RCC 7860 (cell line): ENCODE measurements at places on chromosomes 6 and 20.

DNA sequence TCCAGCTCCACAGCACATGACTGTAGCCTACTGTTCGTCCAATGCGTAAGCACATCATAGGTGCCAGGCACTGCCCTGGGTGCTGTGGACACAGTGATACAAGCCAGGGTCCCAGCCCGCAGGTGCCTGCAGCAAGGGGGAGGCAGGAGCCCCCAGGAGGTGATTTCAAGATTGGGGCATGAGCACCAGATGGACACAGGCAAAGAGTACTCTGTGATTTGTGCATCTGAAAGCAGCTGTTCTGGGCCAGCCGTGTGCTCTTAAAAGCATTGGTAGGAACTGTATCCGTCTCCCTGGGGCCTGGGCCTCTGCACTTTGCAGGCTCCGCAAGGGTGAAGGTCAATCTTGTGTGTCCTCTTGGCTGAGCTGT is 149.8 kb downstream of the SYCP2 start:
- no peak for DNase-seq

DNA sequence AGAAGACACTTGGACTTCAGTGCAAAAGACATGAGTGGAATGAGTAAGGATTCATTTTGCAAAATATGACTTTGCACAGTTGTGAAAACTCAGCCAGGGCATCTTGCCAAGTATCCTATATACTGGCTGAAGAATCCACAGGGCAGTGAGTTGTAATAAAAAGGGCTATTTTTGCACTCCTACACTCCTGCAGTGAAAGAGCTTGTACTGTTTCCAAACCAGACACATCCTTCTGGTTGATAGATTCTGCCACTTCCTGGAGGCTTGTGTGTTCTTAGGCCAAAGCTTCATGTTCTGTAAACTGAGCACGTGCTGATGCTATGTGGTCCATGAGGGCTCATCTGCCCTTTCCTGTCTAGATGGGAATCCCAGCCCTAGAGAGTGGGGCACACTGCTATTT is 34.9 kb downstream of the GMPR start:
- DNase-seq: no peak

DNA sequence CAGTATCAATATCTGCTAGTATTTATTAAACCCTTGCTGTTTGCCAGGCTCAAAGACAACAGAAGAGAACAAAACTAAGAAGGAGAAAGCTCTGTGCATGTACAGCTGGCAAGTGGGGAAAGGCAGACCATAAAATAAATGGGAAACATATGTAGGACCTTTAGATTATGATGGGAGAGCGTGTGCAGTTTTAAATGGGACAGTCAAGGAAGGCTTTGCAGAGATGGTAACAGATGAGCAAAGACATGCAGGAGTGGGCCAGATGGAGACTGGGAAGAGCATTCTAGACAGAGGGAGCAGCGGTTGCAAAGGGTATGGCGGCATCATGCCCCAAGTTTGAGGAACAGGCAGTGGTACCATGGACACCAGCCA is 260.0 kb downstream of the NRN1 start:
- DNase-seq: no peak

DNA sequence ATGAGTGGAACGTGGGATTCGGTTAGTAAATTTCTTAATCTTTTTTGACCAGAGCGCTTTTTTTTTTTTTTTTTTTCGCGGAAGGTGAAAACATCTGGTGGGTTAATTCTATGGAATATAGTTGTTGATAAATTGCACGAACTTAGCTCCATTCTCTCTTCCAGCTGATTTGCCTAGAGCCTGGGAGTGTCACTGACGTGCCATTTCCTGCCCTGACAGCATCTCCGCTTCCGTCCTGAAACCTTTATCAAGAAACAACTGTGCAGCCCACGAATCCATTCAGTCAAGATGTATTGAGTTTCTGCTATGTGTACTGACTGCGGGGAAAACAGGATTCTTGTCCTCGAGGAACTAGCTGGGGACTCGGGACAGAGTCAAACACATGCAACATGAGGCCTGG is 59.5 kb upstream of the TGM3 start:
- DNase-seq: no peak

- DNase-seq: no peak
Observed at GRCh38 chr20:32907886-32908285, 49.2 kb downstream of the EFCAB8 start.

- no peak for DNase-seq
Observed at GRCh38 chr6:115071962-115072361, 729.1 kb upstream of the HS3ST5 start.

- DNase-seq: no peak
Observed at GRCh38 chr20:6702144-6702543, 65.3 kb upstream of the BMP2 start.

- DNase-seq: no peak
Observed at GRCh38 chr6:4274382-4275082, 139.2 kb upstream of the ECI2 start.

- DNase-seq: no peak
Observed at GRCh38 chr6:48109944-48110343, 1.1 kb downstream of the PTCHD4 start.

DNA sequence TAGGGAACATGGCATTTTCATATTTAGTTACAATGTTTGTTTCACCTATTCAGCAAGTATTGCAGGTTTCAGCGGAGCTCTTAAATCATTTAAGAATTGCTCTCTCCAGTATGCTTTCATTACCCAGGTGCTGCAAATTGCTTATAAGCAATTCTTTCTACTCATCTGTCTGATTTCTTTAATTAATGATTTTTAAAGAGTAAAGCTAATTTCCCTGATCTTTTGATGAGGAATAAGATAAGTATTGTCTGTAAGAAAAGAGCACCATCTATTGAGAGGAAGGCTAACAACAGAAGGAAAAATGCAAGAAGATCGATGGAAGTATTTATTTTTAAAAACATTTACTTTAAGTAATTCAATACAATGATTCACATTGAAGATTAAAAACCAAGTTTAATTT is 2.0 kb downstream of the OPRM1 start:
- DNase-seq: no peak

DNA sequence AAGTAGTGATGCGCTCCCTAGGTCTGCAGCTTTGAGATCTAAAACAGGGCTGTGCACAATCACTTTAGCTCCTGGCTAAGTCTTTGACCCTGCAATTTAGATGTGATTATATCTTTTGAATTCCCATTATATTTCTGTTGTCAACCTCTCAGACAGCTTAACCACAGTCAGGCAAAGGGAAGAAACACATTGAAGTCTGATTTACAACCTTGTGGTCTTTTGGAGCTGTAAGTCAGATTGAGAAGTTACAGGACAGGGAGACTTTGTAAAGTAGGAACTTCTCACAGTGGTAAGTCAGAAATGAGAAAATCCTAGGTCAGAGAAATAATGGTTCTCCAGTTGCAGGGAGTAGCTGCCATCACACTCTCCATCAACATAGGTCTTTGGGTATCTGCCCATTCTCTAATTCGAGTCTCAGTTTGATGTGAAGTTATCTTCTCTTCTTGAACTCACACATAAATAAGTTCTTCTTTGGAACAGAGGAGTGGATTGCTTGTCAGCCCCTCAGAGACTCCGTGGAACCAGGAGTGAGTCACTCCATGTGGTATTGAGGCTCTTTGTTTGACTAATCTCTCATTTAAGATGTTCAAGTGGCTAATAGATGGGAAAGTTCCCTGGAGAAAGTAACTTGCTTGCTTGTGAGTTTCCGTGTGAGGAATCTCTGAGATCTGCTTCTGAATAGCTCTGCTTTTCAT is 35.0 kb upstream of the SGK1 start:
- peak; percentile 18 for DNase-seq

- DNase-seq: peak; percentile 42
Observed at GRCh38 chr6:28218312-28219248, 6.5 kb upstream of the ZSCAN9 start.

DNA sequence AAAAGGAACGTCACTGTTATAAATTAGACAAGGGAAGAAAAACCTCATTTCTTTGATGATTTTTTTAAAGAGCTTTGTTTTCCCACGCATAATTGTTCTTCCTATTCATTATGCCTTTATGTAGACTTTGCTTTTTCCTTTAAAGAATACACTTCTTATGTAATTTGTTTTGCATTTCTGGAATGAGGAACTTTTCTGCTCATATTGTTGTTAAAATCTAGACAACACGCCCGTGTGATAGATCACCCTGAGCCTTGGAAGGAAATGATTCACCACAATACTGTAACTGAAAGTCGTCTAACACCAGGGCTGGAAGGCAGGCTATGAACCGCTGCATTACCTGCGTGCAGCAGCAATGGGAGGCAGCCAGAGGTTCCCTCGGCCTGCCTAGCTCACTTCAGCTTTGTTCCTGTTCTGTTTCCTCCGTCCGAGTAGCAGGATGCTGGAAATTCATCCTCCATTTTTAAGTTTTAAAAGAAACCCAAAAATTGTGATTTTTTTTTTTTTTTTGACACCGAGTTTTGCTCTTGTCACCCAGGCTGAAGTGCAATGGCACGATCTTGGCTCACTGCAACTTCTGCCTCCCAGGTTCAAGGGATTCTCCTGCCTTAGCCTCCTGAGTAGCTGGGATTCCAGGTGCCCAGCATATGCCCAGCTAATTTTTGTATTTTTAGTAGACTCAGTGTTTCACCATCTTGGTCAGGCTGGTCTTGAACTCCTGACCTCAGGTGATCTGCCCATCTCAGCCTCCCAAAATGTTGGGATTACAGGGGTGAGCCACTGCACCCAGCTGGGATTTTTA is 49.6 kb upstream of the ZNF217 start:
- DNase-seq: peak; percentile 87

- no peak for DNase-seq
Observed at GRCh38 chr6:105990151-105990550, 96.0 kb upstream of the PRDM1 start.

- no peak for DNase-seq
Observed at GRCh38 chr20:38649275-38649891, 47.8 kb downstream of the ARHGAP40 start.

GRCh38 chr20:50019466-50020256 is 36.9 kb downstream of the SNAI1 start:
- peak; percentile 78 for DNase-seq

GRCh38 chr6:138544501-138544900 is 45.2 kb upstream of the NHSL1 start:
- no peak for DNase-seq

DNA sequence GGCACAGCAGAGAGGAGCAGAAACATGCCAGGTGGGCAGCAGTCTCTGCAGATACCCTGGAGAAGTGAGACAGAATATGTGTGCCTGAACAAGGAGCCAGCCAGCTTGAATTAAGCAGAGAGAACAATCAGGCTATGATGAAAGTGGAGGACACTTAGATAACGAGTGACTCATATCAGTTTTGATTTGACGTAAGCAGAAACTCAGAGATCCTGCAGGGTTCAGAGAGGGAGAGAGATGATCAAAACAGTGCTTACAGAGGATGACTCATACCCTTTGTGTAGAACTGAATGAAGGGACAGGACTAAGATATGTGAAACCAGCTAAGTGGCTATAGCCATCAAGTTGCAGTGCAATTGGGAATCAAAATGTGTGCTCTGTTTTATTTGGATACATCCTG is 300.7 kb downstream of the TENT5A start:
- peak; percentile 63 for DNase-seq

- DNase-seq: no peak
Observed at GRCh38 chr6:54878718-54879117, 32.1 kb downstream of the FAM83B start.

DNA sequence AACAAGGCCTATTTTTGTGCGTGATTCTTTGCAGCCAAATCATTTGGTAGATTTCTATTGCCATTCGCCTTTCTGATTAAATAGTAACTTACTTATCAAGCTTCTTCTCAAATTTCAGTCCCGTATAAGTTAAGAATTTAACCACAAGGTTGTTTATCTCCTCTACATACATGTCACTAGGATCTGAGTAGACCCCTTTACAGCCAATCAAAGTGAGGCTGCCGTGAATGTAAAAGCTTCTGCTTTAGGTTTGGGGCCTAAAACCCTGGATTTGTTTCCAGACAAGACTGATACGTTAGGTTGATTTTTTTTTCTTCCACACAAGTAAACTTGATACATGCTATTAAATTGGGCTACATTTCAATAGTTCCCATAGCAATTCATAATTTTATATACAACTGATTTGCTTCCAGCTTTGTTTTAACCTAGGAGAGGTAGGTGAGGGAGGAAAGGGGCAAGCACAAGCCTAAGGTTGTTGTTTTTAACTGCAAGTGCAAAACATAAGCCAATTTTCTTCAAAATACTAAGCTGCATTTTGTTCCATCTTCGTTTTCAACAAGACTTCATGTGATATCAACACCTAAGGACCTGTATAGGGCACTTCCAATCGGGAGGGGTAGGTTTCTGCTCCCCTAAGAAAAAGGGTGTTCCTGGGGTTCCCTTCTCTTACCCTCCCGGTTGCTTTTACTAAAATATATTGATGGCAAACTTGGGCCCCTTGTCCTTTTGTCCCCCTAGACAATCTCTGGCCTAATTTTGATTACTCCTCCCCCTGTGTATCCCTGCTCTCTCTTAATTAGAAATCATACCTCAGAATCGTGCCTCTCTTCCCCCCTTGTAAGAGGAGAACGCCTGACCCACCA is 1.7 kb downstream of the RANBP9 start:
- peak; percentile 29 for DNase-seq

DNA sequence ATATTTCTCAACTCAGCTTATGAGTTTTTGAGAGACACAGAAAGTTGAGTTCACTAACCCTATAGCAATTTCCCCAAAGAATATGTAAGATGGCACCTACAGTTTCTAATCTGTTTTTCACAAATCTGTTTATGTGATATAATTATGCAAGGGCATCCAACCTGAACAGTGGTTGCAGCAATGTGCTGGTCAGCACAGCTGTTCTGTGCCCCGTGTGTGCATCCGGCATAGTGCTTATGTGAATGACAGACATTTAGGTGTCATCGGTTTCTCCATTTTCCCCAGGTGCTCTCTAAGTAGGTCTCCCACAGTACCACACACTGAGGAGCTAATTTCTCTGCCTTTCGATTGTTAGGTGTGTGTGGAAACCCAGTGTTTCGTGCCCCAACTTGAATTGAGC is 7.7 kb upstream of the BACH2 start:
- no peak for DNase-seq

DNA sequence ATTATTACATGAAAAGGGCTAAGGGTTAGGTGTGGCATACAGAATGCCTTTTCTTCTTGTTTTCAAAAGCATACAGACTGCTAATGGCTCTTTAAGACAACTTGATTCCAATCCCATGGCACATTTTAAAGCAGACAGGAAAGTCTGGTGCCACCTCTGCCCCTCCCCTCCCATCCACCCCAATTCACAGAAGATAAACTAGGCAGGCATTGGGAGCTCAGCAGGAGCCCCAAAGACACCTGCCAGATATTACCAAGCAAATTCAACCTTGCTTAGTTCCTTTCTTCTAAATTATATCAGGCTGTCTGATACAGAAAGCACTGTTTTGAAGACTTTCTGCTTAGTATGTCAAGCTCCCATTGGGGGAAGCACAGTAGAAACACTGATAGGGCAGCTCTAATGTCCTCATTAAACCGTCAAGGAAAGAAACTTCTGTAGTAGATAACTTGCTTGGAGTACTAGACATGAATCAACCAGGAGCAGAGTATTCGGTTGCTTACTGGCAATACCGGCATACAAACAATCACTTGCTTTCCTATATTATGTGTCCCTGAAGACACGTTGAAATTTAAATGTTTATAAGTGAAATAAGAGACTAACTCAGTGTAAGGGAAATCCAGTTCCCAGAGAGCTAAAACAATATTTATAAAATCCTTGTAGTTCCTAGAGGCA is 13.0 kb downstream of the SESN1 start:
- DNase-seq: no peak

GRCh38 chr6:127515794-127516661 is 3.1 kb downstream of the MTCL3 start:
- DNase-seq: peak; percentile 36

GRCh38 chr20:50887576-50887975 is 43.7 kb downstream of the ADNP start:
- DNase-seq: no peak
